Vagina (tissue), 2 donors: ENCODE measurements at places on chromosomes 4 and X. TPM values are rescaled to one million over a fixed set of nuclear protein-coding genes. Genes with fewer than 3 reads are reported as not detected.

Gene GPRASP1
- 12.8 TPM for total RNA-seq

Gene TMPRSS11A
- 26.0 TPM for total RNA-seq

Gene SRPX
- 118 TPM for total RNA-seq

Gene EPHA5
- 1.2 TPM for total RNA-seq

Gene EGF
- total RNA-seq: 0.74 TPM

Gene ANXA3
- total RNA-seq: 11.8 TPM

Gene ANOS1
- 3.2 TPM for total RNA-seq

DNA sequence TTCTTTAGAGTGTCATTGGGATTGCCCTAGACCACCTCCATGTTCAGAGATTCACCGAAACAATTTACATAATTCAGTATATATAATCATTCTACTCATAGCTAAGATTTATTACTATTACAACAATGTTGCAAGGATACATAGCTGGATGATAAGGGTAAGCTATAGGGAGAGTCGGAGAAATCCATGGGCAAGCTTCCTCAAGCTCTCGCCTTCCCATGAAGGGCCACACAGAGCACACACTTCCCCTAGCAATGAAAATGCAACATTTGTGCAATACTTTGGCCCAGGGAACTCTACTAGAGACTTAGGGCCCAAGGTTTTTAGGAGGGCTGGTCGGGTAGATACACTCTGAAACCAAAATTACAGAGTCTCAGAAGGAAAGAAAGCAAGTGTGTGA, 49.7 kb upstream of the ABCG2 start:
- H3K4me1 ChIP-seq: no peaks in the 10 kb centered on the region
- no peak overlapping the region for H3K4me3 ChIP-seq
- no peaks in the 10 kb centered on the region for H3K36me3 ChIP-seq

- H3K4me3 ChIP-seq: no peak overlapping the region
- no peaks in the 10 kb centered on the region for H3K36me3 ChIP-seq
- H3K27ac ChIP-seq: peak overlapping the region; percentile 84
- H3K27me3 ChIP-seq: no peaks in the 10 kb centered on the region
Measured at GRCh38 chr4:102429553-102429952, 71.6 kb upstream of the NFKB1 start.

- H3K27ac ChIP-seq: no peak overlapping the region
- no peaks in the 10 kb centered on the region for H3K36me3 ChIP-seq
- H3K27me3 ChIP-seq: no peaks in the 10 kb centered on the region
Measured at GRCh38 chrX:10496345-10496965, 123.9 kb downstream of the MID1 start.

GRCh38 chr4:138200236-138200590, 41.9 kb downstream of the SLC7A11 start:
- no peak for DNase-seq
- H3K27me3 ChIP-seq: no peaks in the 10 kb centered on the region
- no peak overlapping the region for H3K4me3 ChIP-seq
- H3K4me1 ChIP-seq: no peaks in the 10 kb centered on the region
- no peaks in the 10 kb centered on the region for H3K36me3 ChIP-seq
- H3K27ac ChIP-seq: no peak overlapping the region

- no peak overlapping the region for H3K4me3 ChIP-seq
- no peak overlapping the region for H3K27ac ChIP-seq
- no peaks in the 10 kb centered on the region for H3K4me1 ChIP-seq
- no peak for DNase-seq
- H3K36me3 ChIP-seq: no peaks in the 10 kb centered on the region
Measured at GRCh38 chr4:42309361-42310260, 87.7 kb upstream of the SHISA3 start.

- H3K4me1 ChIP-seq: no peaks in the 10 kb centered on the region
- H3K27me3 ChIP-seq: no peaks in the 10 kb centered on the region
- DNase-seq: no peak
- H3K27ac ChIP-seq: no peak overlapping the region
- H3K4me3 ChIP-seq: no peak overlapping the region
- H3K36me3 ChIP-seq: no peaks in the 10 kb centered on the region
Measured at GRCh38 chrX:18360867-18361266, 6.4 kb upstream of the SCML2 start.

DNA sequence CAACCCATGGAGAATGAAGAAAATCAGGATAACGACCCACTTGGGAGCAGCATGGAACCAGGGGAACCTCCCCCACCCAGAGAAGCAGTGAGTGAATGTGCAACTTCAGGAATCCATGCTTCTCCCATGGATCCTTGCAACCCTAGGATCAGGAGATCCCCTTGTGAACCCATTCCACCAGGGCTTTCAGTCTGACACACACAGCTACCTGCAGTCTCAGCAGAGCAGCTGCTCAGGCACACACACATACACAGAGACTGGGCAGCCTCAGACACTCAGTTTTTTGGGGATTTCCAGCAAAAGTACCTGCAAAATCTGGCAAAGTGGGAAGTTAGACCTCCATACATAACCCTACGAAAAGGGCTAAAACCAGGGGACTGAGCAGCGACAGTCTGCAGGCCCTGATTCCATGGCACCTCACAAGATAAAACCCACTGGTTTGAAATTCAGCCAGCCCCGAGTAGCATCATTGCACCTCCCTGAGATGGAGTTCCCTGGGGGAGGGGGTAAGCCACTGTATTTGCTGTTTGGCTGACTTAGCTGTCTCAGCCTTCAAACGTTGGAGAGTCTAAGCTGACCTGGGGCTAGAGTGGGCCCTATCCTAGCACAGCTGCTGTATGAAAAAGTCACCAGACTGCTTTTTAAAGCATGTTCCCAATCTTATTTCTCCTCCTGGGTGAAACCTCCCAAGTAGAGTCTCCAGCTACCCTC, 737.5 kb upstream of the NDST4 start:
- H3K4me3 ChIP-seq: no peak overlapping the region
- H3K4me1 ChIP-seq: no peaks in the 10 kb centered on the region
- no peak overlapping the region for H3K27ac ChIP-seq
- no peak for DNase-seq
- no peaks in the 10 kb centered on the region for H3K27me3 ChIP-seq

- DNase-seq: no peak
- no peaks in the 10 kb centered on the region for H3K27me3 ChIP-seq
- peak overlapping the region; percentile 64 for H3K4me3 ChIP-seq
- peak overlapping the region; percentile 92 for H3K27ac ChIP-seq
- H3K36me3 ChIP-seq: no peaks in the 10 kb centered on the region
Measured at GRCh38 chr4:70703619-70704214, 15.4 kb downstream of the UTP3 start.

DNA sequence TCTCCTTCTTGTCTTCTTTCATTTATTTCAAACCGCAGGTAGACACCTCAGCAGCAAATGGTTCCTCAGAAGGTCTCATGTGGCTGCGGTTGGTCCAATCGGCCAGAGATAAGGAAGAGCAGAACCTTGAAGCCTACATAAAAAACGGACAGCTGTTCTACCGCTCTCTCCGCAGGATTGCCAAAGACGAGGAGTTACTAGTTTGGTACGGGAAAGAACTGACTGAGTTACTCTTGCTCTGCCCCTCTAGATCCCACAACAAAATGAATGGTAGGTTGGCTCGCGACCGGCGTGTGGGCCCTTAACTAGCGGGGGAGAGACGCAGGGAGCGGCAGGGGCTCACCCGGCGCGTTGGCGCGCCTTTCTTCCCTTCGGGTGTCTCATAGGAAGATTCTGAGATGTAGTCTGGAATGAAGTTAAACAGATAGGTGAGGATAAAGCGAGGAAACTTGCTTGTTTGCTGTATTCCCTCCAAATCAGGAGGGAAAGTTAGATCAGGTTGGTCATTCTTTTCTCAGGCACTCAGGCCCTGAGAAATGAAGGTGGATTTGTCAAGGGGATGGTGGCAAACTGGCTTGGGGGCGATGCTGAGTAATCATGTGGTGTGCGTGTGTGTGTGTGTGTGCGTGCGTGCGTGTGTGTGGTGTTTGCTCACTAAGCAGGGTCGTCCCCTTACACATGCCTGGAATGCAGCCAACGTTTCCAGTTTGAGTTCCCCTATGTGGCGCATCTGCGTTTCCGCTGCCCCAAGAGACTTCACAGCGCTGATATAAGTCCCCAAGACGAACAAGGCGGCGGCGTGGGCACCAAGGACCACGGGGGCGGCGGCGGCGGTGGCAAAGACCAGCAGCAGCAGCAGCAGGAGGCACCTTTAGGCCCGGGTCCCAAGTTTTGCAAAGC, 4.2 kb downstream of the PRDM8 start:
- H3K36me3 ChIP-seq: no peaks in the 10 kb centered on the region
- peak overlapping the region; percentile 91 for H3K27ac ChIP-seq
- peaks cover 19% of the 10 kb centered on the region for H3K4me1 ChIP-seq
- DNase-seq: no peak

- no peak for DNase-seq
- H3K36me3 ChIP-seq: no peaks in the 10 kb centered on the region
- no peaks in the 10 kb centered on the region for H3K27me3 ChIP-seq
- no peak overlapping the region for H3K4me3 ChIP-seq
- peaks cover 6% of the 10 kb centered on the region for H3K4me1 ChIP-seq
Measured at GRCh38 chr4:15253349-15253748, 174.5 kb upstream of the C1QTNF7 start.

- no peak overlapping the region for H3K4me3 ChIP-seq
- no peak overlapping the region for H3K27ac ChIP-seq
- no peaks in the 10 kb centered on the region for H3K27me3 ChIP-seq
Measured at GRCh38 chr4:39235696-39236095, 53.4 kb downstream of the WDR19 start.

DNA sequence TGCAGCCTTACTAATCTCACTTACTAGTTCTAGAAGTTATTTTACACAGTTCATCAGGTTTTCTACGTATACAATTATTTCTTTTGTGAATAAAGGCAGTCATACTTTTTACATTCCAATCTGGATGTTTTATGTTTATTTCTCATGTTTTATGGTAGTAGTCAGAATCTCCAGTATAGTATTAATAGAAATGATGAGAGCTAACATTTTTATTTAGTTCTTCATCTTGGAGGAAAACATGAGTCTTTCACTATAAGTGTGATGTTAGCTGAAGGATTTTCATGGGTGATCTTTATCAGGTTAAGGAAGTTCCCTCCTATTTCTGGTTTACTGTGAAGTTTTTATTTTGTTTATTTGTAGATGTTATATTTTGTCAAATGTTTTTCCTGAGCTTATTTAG, 256.1 kb upstream of the GIMD1 start:
- no peaks in the 10 kb centered on the region for H3K27me3 ChIP-seq
- H3K4me1 ChIP-seq: peaks cover 9% of the 10 kb centered on the region
- DNase-seq: no peak

DNA sequence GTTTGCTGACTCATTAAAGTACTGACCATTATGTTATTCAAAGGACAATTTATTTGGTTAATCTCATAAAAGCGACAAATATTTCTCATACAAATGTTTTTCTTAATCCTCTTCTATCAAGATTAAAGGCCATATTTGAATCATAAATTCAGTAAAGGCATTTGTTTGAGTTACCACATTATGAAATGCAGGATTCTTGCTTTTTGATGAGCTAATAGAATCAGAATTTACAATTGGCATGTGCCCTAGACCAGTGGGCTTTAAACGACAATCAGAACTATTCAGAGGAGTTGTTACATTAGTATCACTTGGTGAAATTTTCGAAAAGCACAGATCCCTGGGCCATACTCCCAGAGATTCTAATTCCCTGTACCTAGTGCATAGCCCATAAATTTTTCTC, 55.3 kb downstream of the KLHL4 start:
- H3K27ac ChIP-seq: no peak overlapping the region
- H3K36me3 ChIP-seq: no peaks in the 10 kb centered on the region
- H3K4me1 ChIP-seq: no peaks in the 10 kb centered on the region
- H3K27me3 ChIP-seq: no peaks in the 10 kb centered on the region

GRCh38 chrX:153909024-153909979, 4.8 kb downstream of the AVPR2 start:
- DNase-seq: no peak
- H3K4me3 ChIP-seq: no peak overlapping the region
- H3K27me3 ChIP-seq: no peaks in the 10 kb centered on the region
- H3K27ac ChIP-seq: no peak overlapping the region
- H3K36me3 ChIP-seq: no peaks in the 10 kb centered on the region

DNA sequence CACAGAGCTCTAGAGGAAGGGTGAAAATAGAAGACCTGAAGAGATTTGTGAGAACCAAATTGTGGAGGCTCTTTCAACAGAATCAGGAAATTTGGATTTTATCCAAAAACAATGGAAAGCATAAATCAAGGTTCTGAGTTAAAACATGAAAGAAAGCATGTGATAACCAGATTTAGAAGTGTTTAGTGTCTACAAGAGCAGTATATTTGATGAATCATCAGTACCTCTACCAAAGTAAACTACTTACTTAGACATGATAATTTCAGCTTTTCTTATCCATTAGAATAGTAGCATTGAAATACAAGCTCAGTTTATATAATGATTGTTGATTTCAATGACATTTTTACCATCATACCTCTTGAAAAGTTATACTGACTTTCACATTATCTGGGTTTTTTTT, 25.9 kb upstream of the INTU start:
- no peaks in the 10 kb centered on the region for H3K27me3 ChIP-seq
- no peak for DNase-seq
- H3K36me3 ChIP-seq: no peaks in the 10 kb centered on the region
- no peak overlapping the region for H3K27ac ChIP-seq
- no peak overlapping the region for H3K4me3 ChIP-seq

DNA sequence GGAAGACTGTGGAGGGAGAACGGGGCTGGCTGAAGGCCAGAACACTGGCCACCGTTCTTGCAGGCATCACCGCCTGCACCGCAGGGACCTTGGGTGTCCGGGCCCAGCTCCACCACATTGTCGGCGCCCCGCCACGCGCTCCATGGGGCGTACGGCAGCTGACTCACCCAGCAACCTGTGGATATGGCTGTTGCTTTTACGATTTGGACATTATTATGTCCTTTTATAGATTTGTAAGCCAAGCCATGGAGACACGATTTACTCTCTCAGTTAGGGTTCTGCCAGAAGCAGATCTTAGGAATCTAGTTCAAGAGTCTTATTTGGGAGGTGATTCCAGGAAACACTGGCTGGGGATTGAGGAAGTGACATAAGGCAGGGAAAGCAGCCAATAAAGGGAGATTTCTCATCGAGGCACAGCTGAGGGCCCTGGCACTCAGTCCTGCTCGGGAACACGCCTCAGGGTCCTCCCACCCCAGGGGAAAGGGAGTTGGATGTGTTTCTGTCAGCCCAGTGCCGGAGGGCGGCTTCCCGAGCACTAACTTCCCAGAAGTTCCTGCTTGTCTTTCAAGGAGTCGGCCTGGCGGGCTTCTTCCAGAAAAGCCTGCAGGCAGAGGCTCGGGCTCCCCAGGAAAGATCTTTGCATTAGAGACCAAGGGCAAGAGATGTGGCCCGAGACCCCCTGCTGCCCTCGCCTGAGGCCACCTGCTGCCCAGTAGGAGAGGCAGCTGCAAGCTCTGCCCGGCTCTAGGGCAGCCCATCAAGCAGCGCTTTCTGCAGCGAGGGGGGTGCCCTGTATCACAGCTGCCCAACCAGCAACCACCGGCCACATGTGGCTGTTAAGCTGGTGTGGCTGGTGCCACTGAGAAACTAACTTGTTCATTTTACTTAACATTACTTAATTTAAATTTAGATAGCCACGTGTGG, 52.9 kb downstream of the CRMP1 start:
- peak overlapping the region; percentile 35 for H3K27ac ChIP-seq
- no peaks in the 10 kb centered on the region for H3K36me3 ChIP-seq
- peak overlapping the region; percentile 15 for H3K4me3 ChIP-seq
- peaks cover 7% of the 10 kb centered on the region for H3K4me1 ChIP-seq
- no peak for DNase-seq
